ENCODE measurements at places on chromosomes 12 and 14.

DNA sequence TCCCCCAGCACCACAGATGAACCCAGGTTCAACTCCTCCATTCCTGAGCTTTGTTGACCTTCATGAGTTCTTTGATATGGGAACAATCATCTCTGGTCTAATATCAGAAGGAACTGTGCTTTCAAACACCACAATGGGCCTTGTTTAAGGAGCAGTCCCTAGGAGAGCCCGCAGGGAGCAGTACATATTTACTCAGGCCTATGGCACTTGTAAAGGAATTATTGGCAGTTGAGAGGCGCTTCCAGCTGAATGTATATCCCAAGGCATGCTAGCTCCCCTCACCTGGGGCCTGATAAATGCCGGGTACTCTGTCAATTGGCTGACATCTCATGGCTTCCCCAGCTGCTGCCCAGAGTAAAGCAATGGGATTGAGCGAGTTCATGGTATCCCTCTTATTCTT is 76.2 kb downstream of the ZFP36L1 start:
- DNase-seq = no peak

DNA sequence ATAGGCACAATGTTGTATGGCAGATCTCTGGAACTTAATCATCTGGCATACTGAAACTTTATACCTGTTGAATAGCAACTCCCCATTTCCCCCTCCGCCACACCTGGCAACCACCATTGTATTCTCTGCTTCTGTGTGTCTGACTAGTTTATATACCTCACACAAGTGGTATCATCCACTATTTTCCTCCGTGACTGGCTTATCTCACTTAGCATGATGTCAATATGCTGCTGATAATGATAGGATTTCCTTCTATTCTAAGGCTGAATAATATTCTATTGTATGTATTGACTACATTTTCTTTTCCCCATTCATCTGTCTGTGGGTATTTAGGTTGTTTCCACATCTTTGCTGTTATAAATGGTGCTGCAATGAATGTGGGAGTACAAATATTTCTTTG is 21.5 kb downstream of the BRMS1L start:
- DNase-seq = no peak

- no peak for DNase-seq
Observed at GRCh38 chr14:104115131-104115600, 23.2 kb upstream of the KIF26A start.

DNA sequence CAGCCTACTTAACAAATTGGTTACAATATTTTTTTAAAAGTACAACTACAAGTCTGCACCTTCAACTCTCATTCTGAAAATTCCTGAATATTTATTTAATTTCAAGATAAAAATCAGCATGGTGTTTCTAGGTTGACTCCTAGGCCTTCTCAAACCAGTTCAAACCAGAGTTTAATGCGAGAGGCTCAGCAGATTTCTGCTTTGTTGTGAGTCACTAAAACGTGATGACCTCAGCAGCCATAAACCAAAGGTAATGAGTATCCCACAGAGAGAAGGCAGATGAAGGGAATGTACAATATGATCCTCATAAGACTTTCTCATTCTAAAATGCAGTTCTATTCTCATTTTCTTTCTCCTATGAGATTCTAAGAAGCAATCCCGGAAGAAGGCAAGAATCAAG is 1.5 kb downstream of the PRDM4 start:
- DNase-seq = no peak

DNA sequence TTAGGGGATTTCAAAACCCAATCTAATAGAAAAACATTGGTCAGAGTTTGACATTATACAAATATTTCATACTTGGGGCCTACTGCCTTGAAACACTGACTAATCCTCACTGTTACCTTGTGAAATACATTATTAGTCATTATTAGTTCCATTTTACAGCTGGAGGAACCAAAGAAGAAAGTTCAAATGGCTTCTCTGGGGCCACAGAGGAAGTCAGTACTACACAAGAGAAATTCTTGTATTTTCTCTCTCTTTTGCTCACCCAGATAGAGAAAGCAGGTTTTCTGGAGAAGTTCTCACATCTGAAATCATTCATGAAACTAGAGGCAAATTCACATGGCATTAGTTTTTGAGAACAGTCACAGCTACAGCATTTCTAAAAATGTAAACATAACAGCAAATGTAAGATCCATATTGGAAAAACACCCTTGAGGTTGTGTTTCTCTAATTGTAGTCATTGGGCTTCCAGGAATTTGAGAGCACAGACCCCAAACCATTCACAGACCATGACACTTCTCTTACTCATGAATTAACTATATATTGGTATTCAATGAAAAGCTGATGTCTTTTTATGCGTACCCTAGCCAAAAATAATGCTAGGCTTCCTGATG is 83.0 kb downstream of the LLPH start:
- no peak for DNase-seq

DNA sequence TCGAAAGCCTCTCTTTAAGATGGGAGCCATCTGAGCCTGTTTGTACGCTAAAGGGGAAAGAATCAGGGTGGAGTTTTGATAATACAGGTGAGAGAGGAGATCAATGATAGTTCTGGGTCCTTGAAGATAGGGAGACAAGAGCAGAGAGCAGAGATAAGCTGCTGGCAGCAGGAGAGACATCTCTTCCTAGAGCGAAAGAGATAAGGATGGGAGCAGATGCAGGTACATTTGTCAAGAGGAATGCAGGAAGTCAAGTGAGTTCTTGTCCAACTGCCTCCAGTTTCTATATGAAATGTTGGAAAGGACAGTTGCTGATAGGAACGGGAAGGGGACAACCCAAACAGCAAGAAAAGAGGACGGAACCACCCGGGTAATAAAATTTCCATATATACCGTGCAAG is 24.7 kb upstream of the HIF1A start:
- no peak for DNase-seq

GRCh38 chr12:94128280-94128679 is 20.1 kb upstream of the PLXNC1 start:
- no peak for DNase-seq

DNA sequence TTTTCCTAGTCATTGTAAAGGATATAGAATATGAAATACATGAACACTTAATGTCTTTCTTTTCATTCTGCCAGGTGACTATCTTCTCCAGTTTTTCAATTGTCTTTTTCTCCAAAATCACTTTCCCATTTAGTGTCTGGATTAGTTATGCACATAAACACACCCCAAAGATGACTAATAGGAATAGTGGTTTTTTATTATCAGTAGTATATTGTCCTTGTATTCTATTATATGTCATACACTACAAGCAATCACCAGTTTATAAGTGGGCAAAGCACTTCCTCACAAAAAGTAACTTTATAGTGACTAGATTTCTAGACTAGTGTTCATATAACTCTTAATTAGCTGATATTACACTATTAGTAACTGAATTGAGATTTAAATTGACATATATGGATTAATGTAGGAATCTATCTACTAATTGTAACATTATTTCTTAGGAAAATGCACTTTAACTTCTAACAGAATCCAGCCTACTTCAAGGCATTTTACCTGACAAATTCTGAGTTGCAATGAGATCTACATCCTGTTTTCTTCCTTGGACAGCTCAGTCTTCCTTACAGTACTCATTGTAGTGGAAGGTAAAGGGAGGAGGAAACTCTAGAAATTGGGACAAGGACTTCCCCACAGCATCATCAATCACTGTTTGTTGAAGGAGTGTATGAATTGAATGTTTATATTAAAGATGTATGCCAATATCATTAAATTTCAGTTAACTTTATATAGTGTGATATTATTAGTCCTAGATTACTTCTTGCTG is 186.1 kb upstream of the GARIN2 start:
- DNase-seq = no peak

DNA sequence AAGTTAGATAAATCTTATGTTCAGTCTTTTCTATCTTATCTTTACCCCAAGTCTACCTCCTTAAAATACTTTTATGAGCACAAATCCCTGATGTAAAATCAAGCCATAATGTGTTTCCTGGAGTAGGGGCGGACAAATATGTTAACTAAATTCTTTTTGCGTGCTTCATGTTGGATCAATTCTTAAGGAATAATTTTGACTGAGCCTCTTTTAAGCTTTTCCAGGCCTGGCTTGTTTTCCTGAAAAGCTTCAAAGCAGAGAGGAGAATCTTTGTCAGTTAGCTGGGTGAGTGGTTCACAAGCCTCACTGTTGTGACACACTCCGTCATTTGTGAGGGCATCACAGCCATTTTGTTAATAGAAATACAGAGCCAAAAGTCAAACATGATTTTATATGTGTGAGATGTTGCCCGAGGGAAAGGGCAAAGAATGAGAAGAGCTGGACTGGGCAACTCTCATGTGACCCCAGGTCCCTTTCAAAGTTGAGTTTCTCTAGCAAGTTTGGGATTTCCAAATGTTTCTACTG is 468.9 kb downstream of the RGS6 start:
- DNase-seq = no peak

GRCh38 chr12:54311051-54311450 is 10.2 kb upstream of the NFE2 start:
- DNase-seq = no peak

GRCh38 chr12:49980501-49981349 is 8.0 kb downstream of the AQP6 start:
- no peak for DNase-seq

GRCh38 chr12:110093631-110094311 is 30.4 kb upstream of the IFT81 start:
- no peak for DNase-seq

DNA sequence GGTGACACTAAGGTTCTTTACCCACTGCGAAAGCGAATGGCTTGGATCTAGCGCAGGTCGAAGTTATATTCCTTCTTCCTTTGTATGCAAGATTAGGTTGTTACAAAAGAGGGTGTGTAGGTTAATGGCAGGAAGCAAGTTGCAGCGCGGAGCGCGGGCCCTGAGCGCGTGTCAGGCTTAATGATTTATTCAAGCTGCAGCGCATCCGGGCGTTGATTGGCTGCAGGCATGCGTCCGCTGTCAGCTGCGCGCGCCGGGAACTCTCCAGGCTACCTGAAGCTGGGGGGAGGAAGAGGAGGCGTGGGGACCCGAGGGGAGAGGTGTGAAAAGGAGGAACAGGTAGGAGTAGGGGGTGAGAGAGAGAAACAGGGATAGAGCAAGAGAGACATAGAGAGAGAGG is 7.4 kb downstream of the ASCL1 start:
- DNase-seq = no peak

DNA sequence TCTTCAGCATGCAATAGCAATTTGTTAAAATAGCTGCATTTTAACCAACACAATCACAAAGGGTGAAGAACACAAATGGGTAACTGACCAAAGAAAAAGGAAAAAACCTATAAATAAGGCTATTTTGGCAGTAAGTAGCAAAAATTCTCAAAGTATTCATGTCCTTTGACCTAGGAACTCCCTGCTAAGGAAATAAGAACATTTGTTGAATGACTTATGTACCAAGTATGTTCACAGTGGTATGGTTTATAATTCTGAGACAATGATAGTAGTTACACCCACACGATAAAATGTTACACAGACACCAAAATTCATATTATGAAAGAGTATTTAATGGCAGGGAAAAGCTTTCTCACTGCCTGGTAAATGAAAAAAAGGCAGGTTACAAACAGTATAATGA is 16.9 kb downstream of the CCDC88C start:
- DNase-seq = no peak

GRCh38 chr14:71967704-71968103 is 35.5 kb downstream of the RGS6 start:
- no peak for DNase-seq

GRCh38 chr12:8870586-8870985 is 43.7 kb upstream of the PHC1 start:
- no peak for DNase-seq

DNA sequence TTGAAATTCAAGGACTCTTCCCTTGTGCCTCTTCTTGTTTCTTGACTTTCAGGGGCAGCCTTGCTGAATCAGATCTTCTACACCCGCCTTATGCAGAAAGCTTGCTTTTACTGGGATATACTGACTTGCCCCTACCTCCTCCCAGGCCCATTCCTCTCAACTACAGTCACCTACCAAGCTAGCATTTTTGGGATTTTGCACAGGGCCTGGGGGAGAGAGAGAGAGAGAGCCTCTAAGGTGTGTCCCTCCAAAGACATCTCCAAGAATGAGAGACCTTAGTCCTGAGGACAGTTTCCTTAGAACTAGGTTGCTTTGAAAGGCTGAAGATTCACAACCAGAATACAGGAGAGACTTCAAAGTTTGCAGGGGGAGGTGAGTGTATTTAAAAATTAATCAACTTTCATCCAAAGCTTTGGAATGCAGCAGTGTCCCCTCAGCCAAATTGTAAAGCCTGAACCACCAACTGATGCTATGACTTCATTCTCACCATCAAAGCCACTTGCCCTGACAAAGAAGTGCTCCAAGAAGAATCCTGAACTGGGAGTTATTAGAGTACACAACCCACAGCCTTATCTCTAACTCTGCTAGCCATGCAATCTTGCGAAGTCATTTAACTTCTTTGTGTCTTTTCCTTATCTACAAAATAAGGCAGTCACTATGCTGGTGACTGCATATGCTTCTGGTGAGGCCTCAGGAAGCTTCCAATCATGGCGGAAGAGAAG is 96.1 kb upstream of the EGLN3 start:
- no peak for DNase-seq

DNA sequence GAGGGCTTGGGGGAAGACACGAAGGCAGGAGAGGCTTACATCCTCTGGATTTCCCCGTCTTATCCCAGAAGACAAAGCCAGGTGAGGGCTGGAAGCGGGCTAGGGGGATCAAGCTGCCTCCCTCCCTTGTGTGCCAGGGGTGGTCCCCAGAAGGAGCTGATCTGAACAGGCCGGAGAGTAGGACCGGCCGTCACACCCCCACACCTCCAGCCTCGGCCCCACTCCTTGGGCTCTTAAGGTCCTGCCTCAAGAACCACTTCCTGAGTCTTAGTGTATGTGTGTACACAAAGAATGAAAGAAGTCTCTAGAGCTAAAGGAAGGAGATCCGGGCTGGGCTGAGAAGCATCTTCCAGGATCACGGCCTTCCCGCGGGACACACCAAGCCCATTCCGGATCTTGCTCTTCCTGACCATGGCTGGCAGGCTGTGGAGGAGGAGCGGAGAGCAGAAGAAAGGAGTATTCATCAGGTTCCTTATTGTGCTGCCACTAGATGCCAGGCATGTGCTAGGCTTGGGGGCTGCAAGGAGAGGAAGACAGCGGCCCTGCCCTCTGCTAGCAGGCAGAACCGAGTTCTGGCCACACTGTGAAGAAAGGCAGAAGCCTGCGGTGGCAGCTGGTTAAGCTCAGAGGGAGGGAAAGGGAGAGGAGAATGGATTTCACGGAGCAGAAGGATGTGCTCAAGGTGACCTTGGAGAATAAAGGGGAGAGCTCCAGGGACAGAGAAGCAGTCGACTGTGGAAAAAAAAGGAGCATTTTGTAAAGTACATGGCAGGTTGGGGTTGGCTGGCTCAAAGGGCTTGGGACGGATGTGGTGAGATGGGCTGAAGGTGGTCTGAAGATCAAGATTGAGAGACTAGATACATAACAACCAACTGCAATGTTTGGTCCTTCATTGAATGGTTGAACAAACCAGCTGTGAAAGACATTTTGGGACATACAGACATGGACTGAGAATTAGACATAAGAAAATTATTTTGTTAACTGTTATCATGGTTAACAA is 1.3 kb upstream of the CD63 start:
- DNase-seq = no peak

GRCh38 chr14:75151851-75152250 is 24.6 kb downstream of the TMED10 start:
- DNase-seq = no peak

Data from D721Med (cell line).